C1 segment of cervical spinal cord (tissue), 14 donors: ENCODE measurements at places on chromosomes 12 and 14.

GRCh38 chr14:89420502-89420901 is 3.5 kb upstream of the FOXN3 start:
- no peak for DNase-seq

GRCh38 chr12:45974883-45975282 is 15.5 kb downstream of the SCAF11 start:
- no peak for DNase-seq

GRCh38 chr12:131436922-131437705 is 273.8 kb upstream of the SFSWAP start:
- DNase-seq, result no peak

GRCh38 chr14:96805956-96806355 is 8.8 kb downstream of the VRK1 start:
- DNase-seq, result no peak

DNA sequence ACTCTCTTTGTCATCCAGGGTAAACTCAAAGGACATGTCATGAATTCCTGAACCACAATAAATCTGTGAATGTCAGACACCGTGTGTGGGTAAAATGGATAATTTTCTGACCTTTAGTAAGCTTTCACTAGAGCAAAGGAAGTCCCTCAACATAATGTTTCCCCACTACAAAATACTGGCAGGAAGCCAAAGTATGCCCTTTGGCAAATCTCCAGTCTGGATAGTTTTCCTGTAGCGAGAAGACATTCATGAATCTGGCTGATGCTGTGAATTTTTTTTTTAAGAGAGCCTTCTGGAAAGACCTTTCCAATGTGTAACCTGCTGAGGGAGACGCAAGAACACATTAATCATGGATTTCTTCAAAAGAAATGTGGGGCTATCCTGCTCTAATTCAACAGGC is 389.6 kb upstream of the DDHD1 start:
- DNase-seq, result no peak

DNA sequence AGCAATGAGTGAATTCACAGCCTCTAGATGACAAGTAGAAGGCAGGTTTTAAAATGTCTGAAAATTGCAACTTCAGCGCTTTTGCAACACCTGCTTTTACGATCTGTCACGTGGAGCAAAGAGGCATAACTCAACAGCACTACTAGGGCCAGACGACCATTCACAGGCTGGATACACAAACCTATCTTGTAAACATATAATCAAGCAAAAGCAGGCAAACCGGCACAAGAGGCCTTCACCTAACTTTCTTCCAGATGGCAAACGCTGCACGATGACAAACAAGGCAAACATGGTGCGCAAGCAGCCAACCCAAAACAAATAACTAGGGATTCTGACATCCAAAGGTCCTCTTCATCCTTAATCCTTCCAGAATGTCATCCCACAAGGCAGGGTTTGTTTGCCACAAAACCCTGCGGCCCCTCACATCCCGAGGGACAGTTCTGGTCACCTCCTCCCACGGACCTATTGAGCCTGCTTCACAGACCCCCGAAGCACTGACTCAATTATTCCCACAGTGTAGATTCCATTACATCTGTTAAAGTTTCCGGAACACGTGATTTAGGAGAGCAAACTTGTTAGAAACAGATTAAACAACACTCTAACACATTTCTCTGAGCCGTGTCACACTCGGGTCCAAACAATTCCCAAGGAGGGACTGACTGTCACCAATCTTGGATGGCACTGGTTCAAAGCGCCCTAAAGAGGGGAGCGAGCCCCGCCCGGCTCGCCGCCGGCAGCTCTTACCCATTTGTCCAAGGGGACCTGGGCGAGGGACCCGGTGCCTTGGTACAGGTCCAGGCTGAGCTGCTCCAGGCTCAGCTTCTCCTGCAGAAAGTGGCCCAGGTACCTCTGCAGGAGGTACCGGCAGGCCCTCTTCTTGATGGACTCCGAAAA is 823 bp downstream of the ATG2B start:
- DNase-seq, result peak; percentile 45

DNA sequence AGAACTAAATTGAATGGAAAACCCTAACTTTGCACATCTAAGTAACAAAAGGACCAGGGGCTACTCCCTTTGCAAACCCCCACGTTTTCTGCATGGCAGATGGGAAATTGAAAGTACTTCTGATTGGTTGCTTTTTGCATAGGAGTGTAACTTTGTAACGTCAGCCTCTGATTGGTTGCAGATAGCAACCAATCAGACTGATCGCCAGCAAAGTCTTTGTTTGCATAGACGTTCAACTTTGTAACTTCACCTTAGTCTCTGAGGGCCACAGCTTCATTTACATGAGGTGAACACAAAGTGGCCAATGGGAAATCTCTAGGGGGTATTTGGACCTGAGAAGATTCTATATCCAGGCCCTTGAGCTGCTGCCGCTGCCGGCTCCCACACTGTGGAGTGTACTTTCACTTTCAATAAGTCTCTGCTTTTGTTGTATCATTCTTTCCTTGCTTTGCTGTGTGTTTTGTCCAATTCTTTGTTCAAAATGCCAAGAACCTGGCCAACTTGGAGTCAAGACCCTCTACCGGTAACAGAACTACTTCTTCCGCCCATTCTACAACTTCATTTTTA is 102.5 kb upstream of the PRICKLE1 start:
- no peak for DNase-seq

DNA sequence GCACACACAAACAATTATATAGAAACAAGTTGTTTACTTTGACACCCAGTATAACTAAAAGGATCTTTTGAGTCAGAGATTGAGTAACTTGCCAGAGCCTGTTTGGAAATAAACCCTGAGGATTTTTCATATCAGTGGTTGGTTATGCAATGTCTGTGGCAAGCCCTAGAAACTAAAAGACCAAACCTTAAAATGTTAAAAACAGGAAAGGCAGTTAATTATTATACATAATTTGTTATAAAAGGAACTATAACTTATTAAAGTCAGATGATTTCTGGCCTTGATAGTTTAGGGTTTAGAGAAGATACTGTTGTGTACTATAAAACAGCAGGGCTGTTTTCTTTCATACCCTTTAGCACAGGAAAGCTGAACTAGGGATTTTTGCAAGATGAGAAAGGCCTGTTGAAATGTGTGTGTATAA is 44.1 kb downstream of the PSEN1 start:
- DNase-seq, result no peak

DNA sequence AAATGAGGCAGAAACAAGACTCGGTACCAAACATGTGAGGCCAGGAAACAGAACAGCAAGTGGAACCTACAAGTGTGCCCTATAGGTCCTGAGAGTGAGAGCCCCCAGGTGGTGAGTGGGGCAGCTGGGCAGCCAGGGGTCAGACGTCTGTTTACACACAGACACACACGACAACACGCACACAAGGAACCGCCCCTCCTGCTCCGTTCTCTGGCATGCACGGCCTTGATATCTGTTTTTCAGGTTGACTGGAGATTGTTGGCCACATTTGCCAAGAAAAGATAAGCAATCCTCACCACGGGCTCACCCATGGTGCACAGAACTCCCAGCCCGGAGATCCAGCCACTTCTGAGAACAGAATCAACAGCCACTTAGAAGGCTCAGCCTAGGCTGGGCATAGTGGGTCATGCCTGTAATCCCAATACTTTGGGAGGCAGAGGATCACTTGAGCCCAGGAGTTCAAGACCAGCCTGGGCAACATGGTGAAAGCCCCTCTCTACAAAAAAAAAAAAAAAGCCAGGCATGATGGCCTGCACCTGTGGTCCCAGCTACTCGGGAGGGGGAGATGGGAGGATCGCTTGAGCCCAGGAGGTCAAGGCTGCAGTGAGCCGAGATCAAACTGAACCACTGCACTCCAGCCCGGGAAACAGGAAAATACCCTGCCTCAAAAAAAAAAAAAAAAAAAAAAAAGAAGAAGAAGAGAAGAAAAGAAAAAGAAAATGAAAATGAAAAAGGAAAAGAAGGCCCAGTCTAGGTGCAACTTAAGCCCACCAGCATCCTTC is 19.4 kb upstream of the EIF5 start:
- DNase-seq, result no peak

DNA sequence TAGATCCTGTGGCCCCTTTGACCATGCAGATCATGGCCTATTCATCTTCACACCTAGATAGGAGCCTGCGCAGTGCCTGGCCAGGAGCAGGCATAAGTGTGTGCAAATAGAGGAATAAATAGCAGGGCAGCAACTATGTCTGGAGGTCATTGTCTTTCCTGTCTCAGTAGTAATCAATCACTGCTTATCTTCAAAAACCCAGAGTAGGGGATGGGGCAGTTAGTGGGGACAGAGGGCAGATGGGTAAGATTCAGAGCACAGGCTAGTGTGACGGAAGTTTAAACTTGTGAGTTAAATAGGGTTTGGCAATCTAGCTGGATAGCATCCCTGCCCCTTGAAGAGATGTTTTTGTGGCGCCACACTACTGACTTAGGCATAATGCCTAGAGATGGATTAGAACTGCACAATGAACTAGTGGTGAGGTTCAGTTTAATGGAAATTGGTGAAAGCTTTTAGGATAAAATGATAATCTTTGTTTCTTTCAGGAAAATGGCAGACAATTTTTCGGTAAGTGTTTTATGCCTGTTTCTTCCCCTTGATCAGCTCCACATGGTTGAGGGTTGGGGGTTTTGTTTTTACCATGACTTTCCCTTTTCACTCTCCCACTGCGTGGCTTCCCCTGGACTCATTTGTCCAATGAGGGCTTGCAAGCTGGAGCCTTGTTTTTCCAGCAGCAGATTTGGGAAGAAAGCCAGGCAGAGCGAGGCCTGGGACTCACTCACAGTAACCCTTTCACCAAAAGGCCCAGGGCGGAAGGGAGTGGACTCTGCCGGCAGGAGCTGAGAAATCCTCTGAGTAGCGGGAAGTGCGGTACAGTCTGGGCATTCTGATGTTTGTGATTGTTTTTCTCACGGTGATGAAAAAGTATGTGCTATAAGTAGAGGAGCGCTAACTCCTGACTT is 8.1 kb downstream of the LGALS3 start:
- no peak for DNase-seq

GRCh38 chr12:74849801-74850200 is 312.2 kb downstream of the ATXN7L3B start:
- DNase-seq, result no peak

- DNase-seq, result no peak
Measured at GRCh38 chr14:49637534-49638078, 2.6 kb upstream of the DNAAF2 start.

GRCh38 chr12:70255311-70255710 is 12.1 kb downstream of the CNOT2 start:
- no peak for DNase-seq

DNA sequence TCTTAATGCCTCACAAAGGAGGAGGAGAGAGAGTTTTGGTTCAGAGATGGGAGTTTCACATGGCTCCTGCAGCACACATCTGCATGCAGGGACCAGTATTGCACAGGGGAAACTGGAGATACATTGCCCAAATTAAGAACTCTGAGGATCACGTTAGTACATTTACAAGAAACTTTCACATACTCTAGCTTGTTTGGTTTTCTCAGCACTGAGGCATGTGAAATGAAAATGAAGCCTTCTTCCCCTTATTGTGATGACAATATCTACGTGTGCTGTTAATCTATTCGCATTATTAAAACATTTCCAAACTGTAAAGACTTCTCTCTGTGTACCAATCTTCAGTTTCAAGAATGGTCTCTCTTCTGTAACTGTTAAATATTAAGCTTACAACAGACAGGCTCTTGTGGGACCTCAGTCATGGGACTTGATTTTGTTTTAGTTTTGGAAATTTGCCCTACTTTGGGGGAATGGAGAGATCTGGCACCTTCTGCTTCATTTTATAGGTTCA is 124.7 kb downstream of the DAAM1 start:
- no peak for DNase-seq

DNA sequence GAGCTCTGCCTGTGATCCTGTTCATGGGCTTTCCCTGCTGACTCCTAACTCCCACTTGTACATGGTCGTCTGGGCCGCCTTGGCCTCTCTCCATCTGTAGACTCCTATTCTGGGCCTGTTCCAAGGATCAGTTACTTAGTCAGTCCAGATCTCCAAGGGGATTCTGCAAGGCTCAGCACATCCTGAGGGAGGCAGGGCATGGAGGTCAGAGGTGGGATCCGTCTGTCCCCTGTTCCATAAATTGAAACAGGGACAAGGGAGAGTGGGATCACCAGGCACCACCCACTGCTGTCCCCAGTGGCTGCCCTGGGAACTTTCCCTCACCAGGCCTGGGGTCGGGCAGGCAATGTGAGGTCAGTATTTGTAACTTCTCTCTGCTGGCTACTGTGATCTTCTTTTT is 43.5 kb downstream of the KCTD10 start:
- no peak for DNase-seq

GRCh38 chr12:68497107-68497506 is 113.6 kb upstream of the RAP1B start:
- no peak for DNase-seq

- no peak for DNase-seq
Measured at GRCh38 chr12:79841248-79841877, 93.5 kb downstream of the PPP1R12A start.

DNA sequence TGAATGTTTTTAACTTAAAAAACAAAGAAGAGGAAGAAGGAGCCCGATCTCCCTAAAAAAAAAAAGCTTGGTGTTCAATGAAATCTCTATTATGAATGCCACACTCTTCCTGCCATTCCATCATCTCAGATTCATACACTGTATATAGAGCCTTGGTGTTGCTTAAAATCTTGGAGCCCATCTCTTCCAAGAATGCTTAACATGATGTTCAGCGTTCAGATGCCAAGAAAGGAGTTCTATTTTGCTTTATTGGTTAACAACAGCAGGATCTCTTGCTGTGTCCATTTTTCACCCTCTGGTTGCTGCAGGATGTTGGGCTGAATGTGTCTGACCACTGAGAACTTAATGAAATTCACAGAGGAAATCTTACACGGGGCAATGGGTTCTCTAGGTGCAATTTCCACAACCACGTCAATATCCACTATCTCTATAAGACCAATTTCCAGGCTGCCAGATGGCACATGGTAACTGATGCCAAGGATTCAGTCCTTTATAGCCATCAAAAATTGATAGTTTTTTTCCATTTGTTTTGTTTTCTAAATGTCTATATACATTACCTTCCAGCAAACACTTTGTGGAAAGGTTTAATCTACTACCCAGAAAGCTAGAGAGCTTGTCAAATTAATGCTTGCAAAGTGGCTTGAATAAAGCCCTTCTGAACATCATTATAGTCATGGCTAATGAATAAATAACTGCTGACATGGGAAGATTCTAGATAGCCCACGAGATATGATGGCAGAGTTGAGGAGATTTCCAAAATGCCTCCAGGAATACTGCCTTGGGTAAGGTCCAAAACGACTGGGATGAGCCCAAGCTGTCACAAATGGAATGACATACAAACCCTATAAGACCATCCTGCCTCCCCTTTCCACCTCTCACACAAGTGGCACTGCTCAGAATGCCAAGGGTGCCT is 26.5 kb downstream of the RERG start:
- no peak for DNase-seq

- no peak for DNase-seq
Measured at GRCh38 chr12:38053113-38053512, 263.5 kb upstream of the ALG10B start.

- DNase-seq, result no peak
Measured at GRCh38 chr12:22275843-22276242, 58.7 kb downstream of the ST8SIA1 start.
